Astrocyte (in vitro differentiated cells and primary cell): ENCODE measurements at places on chromosomes 2 and 18. TPM values are rescaled to one million over a fixed set of nuclear protein-coding genes. Genes with fewer than 3 reads are reported as not detected.

DNA sequence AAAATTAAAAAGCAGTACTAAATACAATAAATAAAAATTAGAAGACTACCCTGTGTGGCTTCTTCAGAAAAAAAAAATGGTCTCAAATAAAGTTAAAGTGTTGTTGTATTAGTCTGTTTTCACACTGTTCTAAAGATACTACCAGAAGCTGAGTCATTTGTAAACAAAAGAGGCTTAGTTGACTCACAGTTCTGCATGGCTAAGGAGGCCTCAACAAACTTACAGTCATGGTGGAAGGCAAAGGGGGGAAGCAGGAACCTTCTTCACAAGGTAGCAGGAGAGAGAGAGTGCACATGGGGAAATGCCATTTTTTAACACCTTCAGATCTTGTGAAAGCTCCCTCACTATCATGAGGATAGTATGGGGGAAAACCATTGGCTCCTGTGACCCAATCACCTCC lies 612.8 kb downstream of the RNF144A start:
- peak; percentile 0 for DNase-seq

SCN9A gene
- total RNA-seq, result 7.8 and 8.7 TPM in 2 replicates

UGT1A7 gene
- not detected in 2 replicates for total RNA-seq

DNA sequence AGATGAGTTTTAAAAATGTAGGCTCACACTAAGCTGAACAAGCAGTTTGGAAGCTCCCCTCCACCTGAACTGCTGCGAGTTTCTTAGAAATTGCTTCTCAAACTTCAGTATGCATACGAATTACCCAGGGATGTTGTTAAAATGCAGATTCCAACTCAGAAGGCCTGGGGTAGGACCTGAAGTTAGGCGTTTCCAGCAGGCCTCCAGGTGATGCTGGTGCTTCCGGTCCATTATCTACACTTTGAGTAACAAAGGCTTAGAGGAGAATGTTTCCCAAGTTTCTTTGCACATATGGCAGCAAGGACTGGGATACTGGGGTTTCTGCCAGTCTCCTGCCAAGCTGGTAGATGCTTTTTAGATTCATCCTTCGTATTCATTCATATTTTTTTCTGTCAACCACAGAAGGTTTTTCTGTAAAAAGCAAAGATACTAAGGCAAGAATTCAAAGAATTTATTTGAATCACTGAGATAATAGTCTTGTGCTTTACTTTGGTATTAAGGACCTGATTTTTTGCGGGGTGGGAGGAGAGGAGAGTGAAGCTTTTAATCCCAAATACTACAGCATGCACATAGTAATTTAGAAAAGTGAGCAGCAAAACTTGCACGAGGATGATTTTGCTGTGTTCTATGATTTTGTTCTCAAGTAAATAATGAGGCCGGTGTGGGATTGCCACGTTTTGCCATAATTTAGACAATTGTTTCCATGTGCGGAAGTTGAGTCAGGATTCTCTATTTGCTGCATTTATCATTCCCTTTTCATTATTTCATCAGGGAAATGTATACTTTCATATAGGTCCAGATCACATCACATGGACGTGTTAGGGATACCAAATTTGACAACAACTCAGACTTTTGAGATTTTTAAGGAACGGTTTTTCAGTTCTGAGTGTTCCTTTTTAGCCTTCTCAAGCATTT lies 137.6 kb upstream of the SPATS2L start:
- peak; percentile 26 for DNase-seq

DNA sequence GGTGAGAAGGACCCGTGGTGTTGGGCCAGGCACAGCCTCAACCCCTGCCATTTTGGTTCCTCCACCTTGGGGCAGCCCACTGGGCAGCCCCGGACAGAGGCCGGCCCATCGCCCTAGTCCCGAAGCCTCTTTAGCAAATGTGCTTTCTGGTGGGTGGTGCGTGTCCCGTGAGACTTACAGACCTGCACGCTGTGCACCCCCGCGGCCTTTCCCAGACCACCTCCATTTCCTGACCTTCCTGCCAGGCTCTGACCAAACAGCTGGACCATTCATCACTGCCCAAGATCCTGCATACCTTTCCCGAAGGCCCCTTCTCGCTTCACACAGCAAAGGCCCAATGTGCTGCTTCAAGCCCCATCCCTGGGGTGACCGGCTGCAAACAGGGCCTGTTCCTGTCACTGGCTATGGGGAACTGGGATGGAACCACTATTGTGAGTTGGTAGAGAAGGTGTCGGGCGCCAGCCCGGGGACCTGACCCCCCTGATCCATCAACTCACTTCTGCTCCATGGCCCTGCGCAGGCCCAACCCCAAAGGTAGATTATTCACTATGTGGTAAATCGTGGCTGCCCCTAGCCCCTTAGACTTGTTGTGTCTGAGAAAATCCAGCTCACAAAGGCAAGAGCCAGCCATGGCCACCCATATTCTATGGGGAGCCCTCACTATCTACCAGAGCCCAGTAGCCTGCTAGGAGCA lies 341.0 kb downstream of the EIPR1 start:
- DNase-seq, result no peak

DNA sequence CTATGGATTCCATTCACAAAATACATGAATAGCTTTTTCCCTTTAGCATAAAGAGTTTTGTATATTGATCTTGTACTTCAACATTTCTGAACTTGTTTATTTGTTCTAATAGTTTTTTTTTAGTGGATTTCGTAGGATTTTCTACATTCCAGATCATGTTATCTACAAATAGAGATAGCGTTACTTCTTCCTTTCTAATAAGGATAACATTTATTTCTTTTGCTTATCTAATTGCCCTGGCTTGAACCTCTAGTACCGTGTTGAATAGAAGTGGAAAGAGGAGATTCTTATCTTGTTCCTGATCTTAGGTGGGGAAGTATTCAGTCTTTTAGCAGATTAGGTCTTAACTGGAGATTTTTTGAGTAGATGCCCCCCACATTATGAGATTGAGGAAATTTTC lies 9.5 kb downstream of the UGT1A6 start:
- DNase-seq, result no peak

GRCh38 chr2:227781841-227782240 lies 31.8 kb upstream of the CCL20 start:
- no peak for DNase-seq

DNA sequence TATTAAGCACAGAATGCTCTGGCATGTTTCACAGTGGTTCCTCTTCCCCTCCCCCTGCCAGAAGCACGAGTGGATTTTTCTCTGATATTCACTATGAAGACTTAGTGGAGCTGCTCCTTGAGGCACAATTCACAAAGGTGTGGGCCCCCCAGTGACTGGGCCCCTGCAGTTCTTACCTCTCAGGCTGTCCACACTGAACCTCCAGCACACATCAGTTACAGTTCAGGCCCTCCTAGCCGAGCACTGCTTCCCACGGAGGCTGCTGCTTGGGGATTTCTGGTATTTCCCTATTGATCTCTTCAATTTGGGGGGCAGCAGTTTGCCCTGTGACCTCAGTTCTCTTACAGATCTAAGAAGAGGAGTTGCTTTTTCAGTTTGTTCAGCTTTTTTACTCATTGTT lies 236.1 kb downstream of the SH3RF3 start:
- DNase-seq, result no peak

GRCh38 chr2:75194184-75194868 lies 5.0 kb downstream of the TACR1 start:
- DNase-seq, result no peak

DNA sequence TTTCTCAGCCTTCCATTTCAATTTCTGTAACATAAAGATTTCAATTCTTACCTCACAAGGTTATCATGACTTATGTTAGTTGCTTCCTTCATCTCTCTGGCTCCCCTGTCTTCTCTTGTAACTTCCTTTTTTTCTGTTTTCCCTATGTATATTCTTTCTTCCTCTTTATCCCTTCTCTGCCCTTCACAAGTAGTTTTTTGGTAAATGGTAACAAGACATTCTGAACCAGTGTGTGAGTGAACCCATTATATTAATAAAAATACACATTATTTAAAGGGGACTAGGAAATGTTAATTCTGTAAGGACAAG lies 8.4 kb downstream of the ACSL3 start:
- DNase-seq, result no peak

DNA sequence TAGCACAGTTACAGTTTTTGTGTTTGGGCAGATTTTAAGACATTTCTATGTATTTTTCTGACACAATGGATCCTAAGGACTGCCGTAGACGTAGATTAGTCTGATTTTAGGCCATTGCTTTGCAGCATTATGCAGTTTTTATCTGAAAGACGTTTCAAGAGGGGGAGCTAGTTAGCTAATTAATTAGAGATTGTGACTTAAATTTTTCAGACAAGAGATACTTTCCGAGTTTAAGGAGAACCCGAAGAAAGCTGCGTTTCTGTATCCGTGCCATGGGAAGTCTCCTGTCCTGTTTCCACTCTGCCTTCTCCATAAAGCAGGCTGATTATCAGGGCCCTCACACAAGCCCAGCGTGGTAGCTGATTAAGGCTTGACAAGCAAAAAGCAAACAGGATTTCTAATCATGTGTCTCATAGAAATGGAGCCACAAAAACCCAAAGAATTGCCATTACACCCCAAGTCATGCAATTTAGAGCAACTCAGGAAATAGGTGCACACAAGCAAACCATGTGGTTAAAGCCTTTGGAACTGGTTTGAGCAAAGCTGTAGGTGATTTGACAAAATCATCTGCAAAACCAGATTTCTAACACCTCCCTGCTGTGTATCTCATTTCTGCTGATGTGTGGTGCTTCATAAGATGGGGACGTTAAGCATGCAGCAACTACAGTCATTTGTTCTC lies 808.1 kb downstream of the RNF144A start:
- no peak for DNase-seq

POTEJ gene
- total RNA-seq, result not detected in 2 replicates

C2orf78 gene
- not detected in 2 replicates for total RNA-seq

- DNase-seq, result no peak
Measured at GRCh38 chr2:145394181-145394580, 874.3 kb upstream of the ZEB2 start.

MYO7B gene
- total RNA-seq, result 0.34 and 0.77 TPM in 2 replicates

DNA sequence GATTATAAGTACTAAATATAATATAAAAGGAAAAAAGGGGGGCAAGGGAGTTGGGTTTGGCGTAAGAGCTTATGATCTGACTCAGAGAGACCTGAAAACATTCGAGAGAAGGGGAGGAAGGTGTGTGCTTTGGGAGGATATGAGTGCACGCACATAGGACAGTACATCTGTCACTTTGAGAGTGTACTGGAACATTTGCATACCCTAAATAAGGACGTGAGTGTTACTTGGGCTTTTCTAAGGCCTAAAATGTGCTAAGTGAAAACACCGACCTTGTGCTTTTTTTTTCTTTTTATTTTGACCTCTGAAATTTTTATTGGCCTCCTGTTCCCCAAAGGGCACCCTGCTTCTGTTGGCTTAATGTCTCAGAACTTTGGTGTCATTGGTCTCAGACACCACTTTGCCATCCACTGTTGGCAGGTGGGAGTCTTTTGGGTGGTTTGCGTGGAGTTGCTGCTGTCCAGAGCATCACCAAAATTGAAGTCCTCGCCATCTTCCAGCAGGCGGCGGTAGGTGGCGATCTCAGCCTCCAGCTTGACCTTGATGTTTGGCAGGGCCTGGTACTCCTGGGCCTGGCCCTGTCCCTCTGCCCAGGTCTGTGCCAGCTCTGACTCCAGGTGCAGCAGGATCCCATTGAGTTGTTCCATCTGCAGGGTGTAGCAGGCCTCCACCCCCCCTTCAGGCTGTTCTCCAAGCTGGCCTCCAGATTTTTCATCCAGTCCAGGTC lies 57.7 kb downstream of the CD28 start:
- DNase-seq, result no peak

- no peak for DNase-seq
Measured at GRCh38 chr2:78486565-78486964, 538.9 kb upstream of the REG3G start.

GRCh38 chr2:228747483-228747882 lies 523.6 kb downstream of the PID1 start:
- DNase-seq, result no peak

DNA sequence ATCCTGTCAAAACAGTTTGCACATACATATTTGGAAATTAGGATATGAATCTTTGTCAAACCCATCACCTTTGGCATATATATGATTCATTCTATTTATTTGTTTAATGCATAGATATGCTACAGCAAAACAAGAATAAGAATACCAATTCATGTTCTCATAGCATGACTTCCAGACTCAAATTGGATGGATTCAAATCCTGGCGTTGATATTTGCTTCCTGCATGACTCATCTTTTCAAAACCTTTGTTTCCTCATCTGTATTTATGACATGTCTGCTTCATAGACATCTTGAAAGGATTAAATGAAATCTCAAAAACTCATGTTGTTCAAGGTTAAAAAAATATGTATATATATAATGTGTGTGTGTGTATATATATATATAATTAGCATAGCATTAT lies 261.3 kb downstream of the MBD5 start:
- DNase-seq, result peak; percentile 6

- no peak for DNase-seq
Measured at GRCh38 chr2:98089941-98090340, 3.0 kb downstream of the VWA3B start.

DNA sequence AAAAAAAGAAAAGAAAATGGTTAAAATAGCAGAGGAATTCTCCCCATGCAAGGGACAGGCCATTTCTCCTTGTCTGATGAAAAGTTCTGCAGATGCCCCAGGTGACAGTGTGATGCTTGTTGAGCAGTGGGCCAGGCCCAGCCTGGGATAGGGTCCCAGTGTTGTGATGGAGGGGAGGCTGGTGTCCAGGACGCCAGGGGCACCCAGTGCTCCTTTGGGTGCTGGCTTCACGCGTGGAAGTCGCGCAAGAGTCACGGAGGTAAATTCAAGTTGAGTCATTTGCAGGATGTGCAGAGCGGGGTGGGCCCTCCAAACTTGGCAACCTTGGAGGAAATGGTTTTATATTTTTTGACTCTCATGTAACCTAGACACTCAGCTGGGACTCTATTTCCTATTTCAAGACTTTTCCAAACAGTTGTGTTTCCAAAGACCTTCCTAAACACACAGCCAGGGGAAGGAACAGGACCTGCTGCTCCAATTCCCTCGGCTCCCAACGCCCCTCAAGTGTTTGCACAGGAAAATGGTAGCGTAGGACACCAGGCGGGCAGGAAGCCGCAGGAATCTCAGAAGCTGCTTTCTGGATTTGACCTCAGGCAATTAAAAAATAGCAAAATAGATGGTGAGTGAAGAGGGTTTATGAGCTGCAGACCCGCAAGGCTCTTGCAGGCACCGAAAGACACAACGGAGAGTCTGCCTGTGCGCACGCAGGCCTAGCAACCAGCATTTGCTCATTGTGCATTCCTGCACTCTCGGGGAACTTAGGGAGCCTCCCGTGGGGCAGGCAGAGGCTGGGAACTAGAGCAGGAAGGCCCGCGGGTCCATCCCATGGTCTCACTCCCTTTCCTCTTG lies 107.1 kb upstream of the ODC1 start:
- no peak for DNase-seq

GRCh38 chr2:31205186-31205585 lies 12.1 kb downstream of the CAPN14 start:
- no peak for DNase-seq

BAZ2B gene
- total RNA-seq, result 60.9 and 69.8 TPM in 2 replicates

STPG4 gene
- 0.55 and 0.64 TPM in 2 replicates for total RNA-seq

FBXO36 gene
- total RNA-seq, result 1.9 and 2.8 TPM in 2 replicates

DAW1 gene
- total RNA-seq, result 0.75 and 0.86 TPM in 2 replicates
